ENCODE measurements at places on chromosomes 7 and 10.

DNA sequence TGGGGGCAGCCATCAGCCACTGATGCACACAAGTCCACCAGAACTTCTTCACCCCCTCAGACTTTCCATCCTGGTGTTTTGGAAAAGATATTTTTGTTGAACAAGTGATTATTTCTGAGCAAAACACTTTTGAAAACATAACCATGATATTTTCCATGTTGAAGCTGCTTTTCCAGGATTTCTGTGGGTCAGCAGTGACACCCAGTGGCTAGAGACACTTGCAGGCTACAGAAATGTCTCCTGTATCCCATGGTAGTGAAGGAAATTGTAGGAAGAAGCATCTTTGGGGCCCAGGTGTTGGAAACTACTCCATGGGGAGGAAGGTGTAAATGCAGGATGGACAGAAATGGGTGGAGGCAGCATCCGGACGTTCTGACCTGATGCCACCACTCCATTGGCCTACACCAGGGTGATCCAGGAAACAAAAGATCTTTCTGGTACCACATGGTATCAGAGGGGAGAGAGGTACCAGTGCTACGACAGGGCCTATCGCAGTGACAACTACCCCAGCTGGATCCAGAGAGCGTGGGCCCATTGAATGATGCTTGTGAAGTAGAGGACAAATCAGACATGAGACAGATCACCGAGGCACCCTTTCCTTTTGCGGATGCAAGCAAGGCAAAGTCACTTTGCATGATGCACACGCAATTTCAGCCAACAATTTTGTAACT, 111.7 kb upstream of the COBL start:
- DNase-seq, result no peak

DNA sequence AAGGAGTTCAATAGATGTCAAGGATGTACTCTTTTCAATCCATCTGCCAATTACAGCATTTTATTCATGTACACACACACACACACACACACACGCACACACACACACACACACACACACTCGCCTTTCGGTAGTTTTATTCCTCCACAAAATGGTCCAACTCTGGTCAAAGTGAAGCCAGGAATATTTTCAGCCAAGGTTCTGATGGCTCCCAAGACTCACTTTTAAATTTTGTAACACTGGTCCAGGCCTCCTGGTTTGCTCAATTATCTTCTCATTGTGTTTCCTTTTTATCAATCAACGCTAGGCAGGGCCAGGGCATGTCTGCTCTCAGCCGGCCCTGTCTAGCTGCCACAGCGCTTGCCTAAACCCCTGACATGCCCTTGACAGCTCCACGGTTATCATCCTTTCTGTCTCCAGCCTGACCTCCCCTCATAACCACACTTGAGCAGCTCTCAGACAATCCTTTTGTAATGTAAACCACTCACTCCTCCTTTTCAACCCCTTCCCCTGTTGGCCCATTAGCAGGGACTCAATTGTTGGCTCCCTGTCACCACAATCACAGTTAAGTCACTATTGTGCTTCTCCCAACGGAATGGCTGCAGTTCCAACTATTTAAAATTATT, 115.1 kb downstream of the ICA1 start:
- DNase-seq, result no peak

DNA sequence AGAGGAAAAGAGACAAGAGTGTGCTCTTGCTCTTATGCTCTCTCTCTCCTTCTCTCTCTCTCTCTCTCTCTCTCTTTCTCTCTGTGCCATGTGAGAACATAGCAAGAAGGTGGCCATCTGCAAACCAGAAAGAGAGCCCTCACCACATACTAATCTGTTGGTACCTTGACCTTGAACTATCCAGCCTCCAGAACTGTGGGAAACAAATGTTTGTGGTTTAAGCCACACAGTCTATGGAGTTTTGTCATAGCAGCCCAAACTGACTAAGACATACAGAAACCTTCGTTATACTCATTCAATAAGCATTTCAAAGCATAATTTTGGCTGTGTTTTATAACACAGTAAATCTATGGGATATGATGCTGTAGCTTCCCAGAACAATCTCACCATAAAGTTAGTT, 56.4 kb upstream of the PLPP4 start:
- DNase-seq, result no peak

- no peak for DNase-seq
Measured at GRCh38 chr7:100682228-100682741, 8.7 kb downstream of the GNB2 start.

DNA sequence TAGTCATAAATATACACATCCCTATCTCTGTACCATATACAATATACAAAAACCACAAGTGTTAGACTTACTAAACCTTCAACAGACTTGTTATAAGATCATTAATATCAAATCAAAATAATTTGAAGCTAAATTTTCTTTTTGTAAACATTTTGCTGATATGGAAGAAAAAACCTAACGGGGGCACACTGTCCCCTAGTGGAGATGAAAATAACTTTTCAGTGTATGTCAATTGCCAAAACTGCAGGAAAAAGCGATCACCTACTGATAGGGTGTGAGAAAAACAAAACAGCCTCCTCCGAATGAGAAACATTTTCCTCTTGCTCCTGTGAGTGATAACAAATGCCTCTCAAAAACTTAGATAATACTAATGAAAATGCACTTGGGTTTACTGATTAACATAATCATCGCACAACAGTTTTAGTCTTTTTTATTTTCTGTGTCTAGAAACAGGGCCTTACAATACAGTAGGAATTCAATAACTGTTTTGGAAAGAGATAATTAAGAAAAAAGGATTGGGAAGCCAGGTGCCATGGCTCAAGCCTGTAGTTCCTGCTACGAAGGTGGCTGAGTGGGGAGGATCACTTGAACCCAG, 322.7 kb downstream of the CRPPA start:
- no peak for DNase-seq

GRCh38 chr10:119132521-119133345, 28.8 kb downstream of the DENND10 start:
- no peak for DNase-seq

DNA sequence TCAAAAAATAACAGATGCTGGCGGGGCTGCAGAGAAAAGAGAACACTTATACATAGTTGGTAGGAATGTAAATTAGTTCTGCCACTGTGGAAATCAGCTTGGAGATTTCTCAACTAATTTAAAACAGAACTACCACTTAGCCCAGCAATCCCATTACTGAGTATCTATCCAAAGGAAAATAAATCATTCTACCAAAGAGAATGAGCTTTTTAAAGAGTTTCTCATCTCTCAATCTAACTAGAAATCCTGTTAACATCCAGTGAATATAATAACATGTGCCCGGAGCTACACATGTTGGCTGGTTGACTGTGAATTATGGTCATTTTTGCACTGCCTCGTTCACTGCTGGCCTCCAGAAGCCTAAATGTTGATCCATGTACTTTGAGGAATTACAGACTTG, 39.3 kb downstream of the BET1 start:
- no peak for DNase-seq

GRCh38 chr7:853366-854117, 21.3 kb downstream of the SUN1 start:
- DNase-seq, result no peak
